ENCODE measurements at places on chromosomes 11 and 22. TPM values are rescaled to one million over a fixed set of nuclear protein-coding genes. Genes with fewer than 3 reads are reported as not detected.
A peak's percentile ranks its signal among the peaks of the same experiment; 100 is the strongest.

GRCh38 chr11:24567380-24567779, 70.5 kb downstream of the LUZP2 start:
- no peak overlapping the region for H3K4me3 ChIP-seq
- H3K27me3 ChIP-seq: no peaks in the 10 kb centered on the region
- no peaks in the 10 kb centered on the region for H3K36me3 ChIP-seq
- no peak for DNase-seq

DNA sequence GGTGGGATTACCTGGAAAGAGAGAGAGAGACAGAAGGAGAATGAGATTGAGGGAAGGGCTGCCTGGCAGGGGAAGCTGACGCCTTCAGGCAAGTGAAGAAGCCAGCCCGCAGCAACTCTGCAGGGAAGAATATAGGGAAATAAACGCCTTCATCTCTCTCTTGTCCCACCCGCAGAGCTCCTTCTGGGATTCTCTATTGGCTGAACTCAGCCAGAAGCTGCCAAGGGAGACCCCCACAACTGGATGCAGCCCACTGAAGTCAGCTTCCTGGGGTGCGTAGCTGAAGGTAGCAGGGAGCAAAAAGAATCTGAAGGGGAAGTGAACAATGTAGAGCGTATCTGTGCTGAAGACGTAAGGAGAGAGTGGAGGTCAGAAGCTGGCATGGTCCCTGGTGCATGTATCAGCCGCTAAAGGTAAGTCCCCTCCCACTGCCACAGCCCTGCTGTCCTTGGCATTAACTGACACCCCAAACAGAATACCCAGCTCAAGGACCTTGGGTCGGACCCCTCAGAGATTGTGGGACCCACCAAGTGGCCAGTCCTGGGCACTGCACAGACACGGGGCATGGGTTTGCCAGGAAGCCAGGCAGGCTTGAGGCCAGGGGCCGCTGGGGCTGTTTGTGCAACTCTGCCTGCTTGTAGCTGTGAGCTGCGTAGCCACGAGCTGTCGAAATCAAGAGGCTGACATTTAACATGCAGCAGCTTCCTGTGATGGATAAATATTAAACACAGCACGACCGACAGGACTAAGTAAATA, 469.9 kb downstream of the MN1 start:
- H3K36me3 ChIP-seq: no peaks in the 10 kb centered on the region
- H3K27ac ChIP-seq: no peak overlapping the region
- no peaks in the 10 kb centered on the region for H3K4me1 ChIP-seq
- H3K27me3 ChIP-seq: no peaks in the 10 kb centered on the region
- DNase-seq: peak; percentile 64

DNA sequence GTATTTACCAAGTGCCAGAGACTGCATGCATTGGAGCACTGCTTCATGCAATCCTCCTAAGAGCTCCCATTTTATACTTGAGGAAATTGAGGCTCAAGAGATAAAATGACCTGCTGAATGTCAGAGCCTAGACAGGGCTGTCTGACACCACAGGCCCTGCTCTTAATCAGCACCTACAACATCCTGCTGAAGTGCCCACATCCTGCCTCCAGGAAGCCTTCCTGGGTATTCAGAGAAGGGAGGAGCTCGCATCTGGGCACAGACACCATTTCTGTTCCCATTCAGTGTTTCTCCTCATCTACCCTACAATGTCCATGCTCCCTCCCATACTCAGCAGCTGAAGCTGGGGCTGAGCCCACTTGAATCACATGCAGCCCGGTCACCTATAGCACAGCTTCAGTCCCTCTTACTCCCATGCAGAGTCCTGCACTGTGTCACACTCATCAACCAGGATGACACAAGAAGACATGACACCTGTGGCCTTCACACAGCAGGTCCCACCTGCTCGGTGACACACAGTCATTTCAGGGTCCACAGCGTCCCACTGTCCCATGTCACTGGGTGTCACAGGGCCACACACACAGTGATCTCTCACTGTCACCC, 53.1 kb downstream of the PDE2A start:
- no peak overlapping the region for H3K27ac ChIP-seq
- DNase-seq: no peak
- no peaks in the 10 kb centered on the region for H3K27me3 ChIP-seq
- H3K36me3 ChIP-seq: no peaks in the 10 kb centered on the region

DNA sequence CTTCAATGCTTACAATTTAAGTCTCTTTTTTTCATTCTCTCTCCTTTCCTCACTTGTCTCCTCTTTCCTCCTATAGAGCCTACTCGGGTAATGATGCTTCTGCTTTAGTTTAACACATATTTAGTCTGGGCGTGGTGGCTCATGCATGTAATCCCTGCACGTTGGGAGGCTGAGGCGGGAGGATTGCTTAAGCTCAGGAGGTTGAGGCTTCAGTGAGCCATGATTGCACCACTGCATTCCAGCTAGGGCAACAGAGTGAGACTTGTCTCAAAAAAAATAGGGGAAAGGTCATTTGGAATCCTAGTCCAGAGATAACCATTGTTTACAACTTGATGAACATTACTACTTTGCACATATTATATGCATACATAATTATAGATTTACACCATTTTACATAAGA, 1.4 kb upstream of the CCT8L2 start:
- H3K36me3 ChIP-seq: no peaks in the 10 kb centered on the region
- H3K4me3 ChIP-seq: no peak overlapping the region
- no peaks in the 10 kb centered on the region for H3K4me1 ChIP-seq
- H3K27me3 ChIP-seq: no peaks in the 10 kb centered on the region

- DNase-seq: no peak
- H3K4me1 ChIP-seq: no peaks in the 10 kb centered on the region
- no peaks in the 10 kb centered on the region for H3K27me3 ChIP-seq
- no peaks in the 10 kb centered on the region for H3K36me3 ChIP-seq
Observed at GRCh38 chr22:48395201-48395600, 1432.5 kb downstream of the BRD1 start.

- H3K27me3 ChIP-seq: no peaks in the 10 kb centered on the region
- H3K36me3 ChIP-seq: no peaks in the 10 kb centered on the region
- H3K27ac ChIP-seq: no peak overlapping the region
- H3K4me3 ChIP-seq: no peak overlapping the region
- no peak for DNase-seq
Observed at GRCh38 chr11:46249938-46250744, 27.3 kb upstream of the CREB3L1 start.

FXYD2 gene
- not detected for total RNA-seq

SLC5A4 gene
- total RNA-seq: not detected

CD82 gene
- 34.8 TPM for total RNA-seq
